ENCODE measurements at places on chromosomes 4 and X.

DNA sequence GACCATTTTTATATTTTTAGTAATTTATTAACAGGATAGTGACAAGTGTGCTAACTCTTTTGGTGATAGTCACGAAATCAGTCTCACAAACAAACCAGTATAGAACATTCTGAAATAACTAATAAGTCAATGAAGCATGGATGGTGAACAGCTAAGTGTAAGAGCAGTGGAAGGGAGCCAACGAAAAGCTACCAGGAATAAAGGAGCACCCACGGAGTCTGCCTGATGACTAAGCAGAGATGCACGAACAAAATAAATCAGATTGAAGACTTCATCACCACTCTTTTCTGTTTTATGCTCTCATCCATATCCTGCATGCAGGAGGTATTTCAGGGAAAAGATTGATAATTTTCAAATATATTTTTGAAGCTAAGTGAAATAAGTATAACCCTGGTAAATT is 891.1 kb upstream of the HS3ST1 start:
- DNase-seq, result no peak

GRCh38 chr4:128232719-128233118 is 54.9 kb downstream of the PGRMC2 start:
- no peak for DNase-seq

GRCh38 chr4:158018221-158018830 is 154.5 kb downstream of the GASK1B start:
- DNase-seq, result no peak

- no peak for DNase-seq
These were observed 188.3 kb downstream of the NAF1 start for GRCh38 chr4:162978398-162978797.

DNA sequence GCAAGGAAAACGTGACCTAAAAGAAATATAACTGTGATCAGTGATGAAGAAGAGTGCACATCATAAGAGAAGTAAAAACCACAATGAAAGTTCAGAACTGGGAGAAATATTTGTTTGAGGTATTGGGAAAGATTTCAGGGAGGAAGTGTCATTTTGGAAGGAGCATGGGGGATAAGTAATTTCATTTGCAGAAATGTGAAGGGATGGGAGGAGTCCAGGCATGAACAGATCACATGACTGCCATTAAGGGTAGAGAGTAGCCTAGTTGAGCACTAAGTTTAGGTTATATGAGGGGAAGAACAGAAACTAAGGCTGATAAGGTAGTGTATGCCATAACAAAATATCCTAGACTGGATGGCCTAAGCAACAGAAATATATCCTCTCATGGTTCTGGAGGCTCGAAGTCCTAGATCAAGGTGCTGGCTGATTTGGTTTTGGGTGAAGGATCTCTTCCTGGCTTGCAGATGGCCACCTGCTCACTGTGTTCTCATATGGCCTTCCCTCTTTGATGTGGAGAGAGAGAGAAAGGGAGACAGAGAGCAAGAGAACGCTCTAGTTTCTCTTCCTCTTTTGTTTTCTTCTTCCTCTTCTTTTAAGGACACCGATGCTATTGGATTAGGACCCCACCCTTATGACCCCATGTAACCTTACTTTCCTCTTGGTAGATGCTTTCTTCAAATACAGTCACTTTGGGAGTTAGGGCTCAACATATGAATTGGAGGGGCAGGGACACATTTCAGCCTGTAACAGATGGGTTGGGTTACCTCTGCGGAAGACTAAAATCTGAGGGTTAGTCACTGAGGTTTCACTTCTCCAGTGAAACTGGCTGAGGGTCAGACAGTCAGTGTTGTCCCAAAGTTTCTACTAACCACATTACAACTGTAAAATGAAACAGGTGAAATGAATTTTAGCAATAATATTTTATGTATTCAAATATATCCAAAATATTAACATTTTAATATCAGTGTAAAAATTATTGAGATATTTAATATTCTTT is 77.9 kb downstream of the EGF start:
- DNase-seq, result no peak
